ENCODE measurements at places on chromosomes 12 and 14.

DNA sequence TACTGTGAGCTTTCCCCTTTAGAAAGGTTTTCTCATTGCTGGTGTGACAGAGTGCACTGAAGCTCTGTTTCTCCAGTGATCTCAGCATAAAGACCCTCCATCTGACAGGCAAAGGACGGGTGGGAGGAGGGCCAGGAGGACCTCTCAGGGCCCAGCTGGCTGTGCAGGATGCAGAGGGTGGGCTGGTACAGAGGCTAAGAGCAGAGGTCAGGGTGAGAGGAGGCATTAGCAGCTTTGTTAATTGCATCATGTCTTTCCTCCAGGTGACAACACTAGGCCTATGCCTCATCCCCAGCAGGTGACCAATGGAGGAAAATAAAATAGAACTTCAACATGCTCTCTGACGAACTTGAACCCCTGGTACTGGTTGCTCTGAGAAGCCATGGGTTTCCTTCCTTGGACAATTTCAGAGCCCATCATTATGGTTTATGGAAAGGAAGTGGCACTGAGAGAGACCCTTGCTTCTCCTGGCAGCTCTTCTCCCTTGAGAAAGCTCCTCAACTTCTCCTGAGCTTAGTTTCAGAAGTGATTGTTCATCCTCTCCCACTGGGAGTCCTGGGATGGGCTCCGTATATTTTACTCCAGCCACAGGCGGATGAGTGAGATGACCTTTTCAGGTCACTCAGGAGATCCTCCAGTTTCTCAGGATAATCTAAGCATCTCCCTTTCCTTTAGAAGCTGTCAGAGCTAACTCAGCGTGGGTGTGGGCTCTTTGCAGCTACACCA is 45.8 kb upstream of the ATP23 start:
- no peak for DNase-seq

DNA sequence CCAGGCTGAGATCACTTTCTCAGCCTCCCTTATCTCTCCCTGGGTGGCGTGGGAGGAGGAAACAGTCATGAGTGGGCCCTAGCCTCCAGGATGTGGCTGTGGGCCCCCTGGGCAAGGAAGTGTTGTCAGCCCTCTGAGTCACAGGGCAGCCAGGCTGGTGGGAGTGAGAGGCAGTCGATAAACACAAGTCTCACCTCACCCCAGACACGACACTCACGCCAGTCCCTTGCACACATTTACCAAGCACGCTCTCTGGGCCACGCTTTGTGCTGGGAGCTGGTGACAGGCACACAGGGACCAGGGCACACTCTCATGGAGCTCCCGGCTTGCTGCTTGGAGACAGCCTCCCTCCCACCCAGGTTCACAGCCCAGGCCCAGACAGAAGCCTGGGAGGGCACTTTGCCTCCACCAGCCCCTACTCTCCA is 1.9 kb upstream of the KRT79 start:
- peak; percentile 16 for DNase-seq

- DNase-seq, result no peak
These were observed 19.3 kb upstream of the ETV6 start for GRCh38 chr12:11630046-11630706.

DNA sequence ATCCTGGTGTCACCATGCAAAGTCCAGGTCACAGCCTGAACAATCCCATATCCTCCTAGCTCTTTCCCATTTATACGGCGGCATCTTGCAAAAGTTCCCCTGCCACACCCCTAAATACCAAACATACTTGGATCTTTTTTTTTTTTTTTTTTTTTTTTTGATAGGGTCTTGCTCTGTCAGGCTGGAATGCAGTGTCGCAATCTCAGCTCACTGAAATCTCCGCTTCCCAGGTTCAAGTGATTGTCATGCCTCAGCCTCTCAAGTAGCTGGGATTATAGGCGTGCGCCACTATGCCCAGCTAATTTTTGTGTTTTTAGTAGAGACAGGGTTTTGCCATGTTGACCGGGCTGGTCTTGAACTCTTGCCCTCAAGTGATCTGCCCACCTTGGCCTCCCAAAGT is 451.3 kb downstream of the GLT1D1 start:
- DNase-seq, result no peak

- DNase-seq, result no peak
These were observed 812.4 kb downstream of the NRXN3 start for GRCh38 chr14:78982551-78982950.

GRCh38 chr12:95191060-95191696 is 26.1 kb downstream of the FGD6 start:
- DNase-seq, result no peak

DNA sequence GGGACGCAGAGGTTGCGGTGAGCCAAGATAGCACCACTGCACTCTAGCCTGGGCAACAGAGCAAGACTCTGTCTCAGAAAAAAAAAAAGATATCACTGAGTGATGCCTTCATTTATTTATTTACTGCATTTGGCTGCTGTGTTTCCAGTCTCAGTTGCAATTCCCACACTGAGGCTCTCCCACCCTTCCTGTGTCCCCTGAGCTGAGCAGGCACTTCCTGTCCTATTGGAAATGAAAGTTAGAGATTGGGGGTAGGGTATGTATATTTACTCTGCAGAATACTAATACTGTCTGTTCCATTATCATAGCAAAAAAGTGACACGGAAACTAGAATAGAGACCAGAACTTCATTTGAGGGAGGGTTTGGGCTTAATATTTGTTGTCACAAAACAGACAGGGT is 1.6 kb upstream of the RBMS2 start:
- DNase-seq, result no peak

DNA sequence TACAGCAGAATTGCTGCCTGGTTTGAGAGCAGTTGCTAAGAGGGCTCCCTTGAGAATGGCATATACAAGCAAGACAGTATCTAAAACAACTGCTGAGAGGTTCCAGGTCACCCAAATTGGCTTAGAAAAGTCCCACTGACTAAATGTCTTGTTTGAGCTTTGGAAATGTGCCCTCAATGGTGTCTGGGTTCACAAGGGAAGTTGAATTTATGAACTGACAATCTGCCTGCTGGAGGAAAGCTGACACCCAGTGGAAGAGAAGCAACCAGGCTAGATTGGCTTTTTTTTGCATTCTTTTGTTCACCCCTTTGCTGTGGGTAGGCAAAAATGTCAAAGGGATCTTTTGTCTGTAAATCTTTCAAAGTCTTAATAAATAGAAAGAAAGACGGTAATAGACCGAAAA is 44.6 kb upstream of the NPFF start:
- DNase-seq, result no peak
